Mesenchymal stem cell (in vitro differentiated cells and primary cell): ENCODE measurements at places on chromosomes 5 and 9.

DNA sequence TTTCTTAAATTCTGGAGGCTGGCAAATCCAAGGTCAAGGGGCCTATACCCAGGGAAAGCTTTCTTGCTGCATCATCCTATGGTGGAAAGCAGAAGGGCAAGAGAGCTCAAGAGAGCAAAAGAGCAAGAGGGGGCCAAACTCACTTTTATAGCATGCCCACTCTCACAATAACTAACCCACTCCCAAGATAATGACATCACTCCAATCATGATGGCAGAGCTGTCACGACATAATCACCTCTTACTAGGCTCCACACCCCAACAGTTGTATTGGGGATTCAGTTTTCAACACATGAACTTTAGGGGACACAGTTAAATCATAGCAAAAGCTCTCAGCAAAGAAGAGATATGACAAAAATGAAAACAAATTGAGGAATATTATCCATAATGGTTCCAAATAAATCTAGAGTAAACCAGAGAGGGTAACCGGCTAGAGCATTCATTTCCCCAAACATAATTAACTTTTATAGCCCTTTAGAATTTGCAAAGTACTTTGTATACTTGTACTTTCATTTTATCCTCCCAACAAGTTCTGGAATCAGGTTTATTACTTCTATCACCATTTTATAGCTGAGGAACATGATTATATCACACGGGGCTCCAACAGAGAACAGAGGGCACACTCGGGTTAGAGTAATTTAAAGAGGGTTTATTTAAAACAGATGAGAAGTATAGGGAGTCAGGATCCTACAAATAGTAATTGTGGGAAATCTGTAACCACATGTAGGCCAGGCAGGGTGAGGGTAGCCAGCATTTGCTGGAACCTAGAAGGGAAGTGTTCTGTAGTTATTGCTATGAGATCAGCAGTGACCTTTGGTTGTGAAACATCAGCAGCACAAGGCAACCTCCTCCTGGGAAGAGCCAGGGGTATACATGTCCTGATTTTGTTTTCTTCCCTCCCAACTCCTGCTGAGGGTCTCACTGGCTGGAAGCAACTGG is 7.2 kb upstream of the TARS1 start:
- H3K36me3 ChIP-seq, result no peaks in the 10 kb centered on the region
- DNase-seq, result peak; percentile 28
- H3K27me3 ChIP-seq, result no peaks in the 10 kb centered on the region
- H3K27ac ChIP-seq, result no peak overlapping the region

- peak overlapping the region; percentile 12 for H3K4me3 ChIP-seq
- peak overlapping the region; percentile 72 for H3K27ac ChIP-seq
- peak; percentile 90 for DNase-seq
- peaks cover 6% of the 10 kb centered on the region for H3K4me1 ChIP-seq
- no peaks in the 10 kb centered on the region for H3K36me3 ChIP-seq
- H3K27me3 ChIP-seq, result no peaks in the 10 kb centered on the region
Observed at GRCh38 chr5:169970911-169971765, 9.2 kb downstream of the INSYN2B start.

DNA sequence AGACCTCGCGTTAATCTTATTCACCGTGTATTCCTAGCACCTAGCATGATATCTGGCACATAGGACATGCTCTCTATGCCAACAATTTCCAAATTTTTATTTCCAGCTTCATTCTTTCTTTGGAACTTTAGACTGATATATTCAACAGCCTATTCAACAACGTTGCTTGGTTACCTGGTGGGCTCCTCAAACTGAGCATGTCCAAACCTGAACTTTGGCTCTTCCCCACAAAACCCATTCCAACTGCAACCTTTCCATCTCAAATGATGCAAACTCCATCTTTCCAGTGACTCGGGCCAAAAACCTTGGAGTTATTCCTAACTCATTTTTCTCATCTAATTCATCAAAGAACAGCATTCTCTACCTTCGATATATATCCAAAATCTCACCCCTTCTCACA is 525.2 kb downstream of the AGTPBP1 start:
- no peak overlapping the region for H3K27ac ChIP-seq
- H3K4me3 ChIP-seq, result no peak overlapping the region
- no peaks in the 10 kb centered on the region for H3K36me3 ChIP-seq
- H3K27me3 ChIP-seq, result no peaks in the 10 kb centered on the region
- peaks cover 2% of the 10 kb centered on the region for H3K4me1 ChIP-seq

GRCh38 chr5:14996997-14997396 is 125.4 kb upstream of the ANKH start:
- no peak overlapping the region for H3K27ac ChIP-seq
- no peak for DNase-seq
- H3K4me3 ChIP-seq, result no peak overlapping the region
- no peaks in the 10 kb centered on the region for H3K36me3 ChIP-seq
- no peaks in the 10 kb centered on the region for H3K4me1 ChIP-seq

- no peaks in the 10 kb centered on the region for H3K27me3 ChIP-seq
- no peak overlapping the region for H3K4me3 ChIP-seq
- no peak for DNase-seq
- H3K36me3 ChIP-seq, result no peaks in the 10 kb centered on the region
Observed at GRCh38 chr9:70502690-70503089, 88.2 kb upstream of the KLF9 start.

DNA sequence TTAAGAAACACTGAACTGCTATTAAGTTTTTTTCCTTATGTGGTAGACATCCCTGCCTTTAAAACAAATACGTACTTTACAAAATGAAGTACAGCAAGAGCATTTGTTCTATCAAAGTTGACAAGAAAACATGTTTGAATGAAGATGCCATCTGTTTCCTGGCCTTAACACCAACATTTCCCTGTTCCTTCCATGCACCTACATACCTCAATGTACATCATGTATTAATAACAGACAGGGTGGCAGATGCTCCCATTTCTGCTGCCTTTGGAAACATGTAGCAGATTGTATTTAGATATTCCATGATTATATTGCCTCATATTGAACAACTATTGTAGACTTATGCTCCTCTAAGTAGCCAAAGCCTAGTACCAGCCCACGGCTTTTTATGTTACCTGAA is 104.4 kb downstream of the PJA2 start:
- H3K27ac ChIP-seq, result no peak overlapping the region
- no peak overlapping the region for H3K4me3 ChIP-seq
- no peaks in the 10 kb centered on the region for H3K27me3 ChIP-seq

DNA sequence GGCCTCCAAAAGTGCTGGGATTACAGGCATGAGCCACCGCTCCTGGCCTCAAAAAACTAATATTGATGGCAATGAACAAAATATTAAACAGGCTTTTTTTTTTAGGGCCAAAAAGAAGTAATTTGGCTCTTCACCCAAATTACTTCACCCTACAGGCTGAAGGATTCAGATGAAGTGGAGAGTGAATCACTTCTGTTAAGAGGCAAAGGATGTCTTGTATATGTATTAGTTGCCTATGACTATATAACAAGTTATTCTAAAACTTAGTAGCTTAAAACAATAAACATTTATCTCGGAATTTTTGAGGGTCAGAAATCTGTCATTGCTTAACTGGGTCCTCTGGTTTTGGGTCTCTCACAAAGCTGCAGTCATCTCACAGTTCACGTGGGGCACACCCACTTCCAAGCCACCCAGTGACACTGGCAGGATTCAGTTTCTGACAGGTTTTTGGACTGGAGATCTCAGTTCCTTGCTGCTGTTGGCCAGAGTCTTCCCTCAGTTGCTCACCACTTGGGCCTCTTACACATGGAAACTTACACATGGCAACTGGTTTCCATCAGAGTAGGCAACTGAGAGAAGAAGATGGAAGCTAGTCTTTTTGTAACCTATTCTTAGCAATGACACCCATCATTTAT is 66.7 kb downstream of the IQGAP2 start:
- no peaks in the 10 kb centered on the region for H3K4me1 ChIP-seq
- H3K27ac ChIP-seq, result no peak overlapping the region
- H3K36me3 ChIP-seq, result no peaks in the 10 kb centered on the region

GRCh38 chr5:16568875-16569580 is 47.8 kb downstream of the RETREG1 start:
- no peaks in the 10 kb centered on the region for H3K36me3 ChIP-seq
- H3K27me3 ChIP-seq, result peaks cover 6% of the 10 kb centered on the region
- no peak overlapping the region for H3K27ac ChIP-seq
- no peaks in the 10 kb centered on the region for H3K4me1 ChIP-seq
- DNase-seq, result no peak

- H3K27me3 ChIP-seq, result no peaks in the 10 kb centered on the region
- DNase-seq, result no peak
- H3K36me3 ChIP-seq, result no peaks in the 10 kb centered on the region
- H3K4me1 ChIP-seq, result peaks cover 8% of the 10 kb centered on the region
Observed at GRCh38 chr9:38445154-38446043, 21.1 kb upstream of the IGFBPL1 start.

DNA sequence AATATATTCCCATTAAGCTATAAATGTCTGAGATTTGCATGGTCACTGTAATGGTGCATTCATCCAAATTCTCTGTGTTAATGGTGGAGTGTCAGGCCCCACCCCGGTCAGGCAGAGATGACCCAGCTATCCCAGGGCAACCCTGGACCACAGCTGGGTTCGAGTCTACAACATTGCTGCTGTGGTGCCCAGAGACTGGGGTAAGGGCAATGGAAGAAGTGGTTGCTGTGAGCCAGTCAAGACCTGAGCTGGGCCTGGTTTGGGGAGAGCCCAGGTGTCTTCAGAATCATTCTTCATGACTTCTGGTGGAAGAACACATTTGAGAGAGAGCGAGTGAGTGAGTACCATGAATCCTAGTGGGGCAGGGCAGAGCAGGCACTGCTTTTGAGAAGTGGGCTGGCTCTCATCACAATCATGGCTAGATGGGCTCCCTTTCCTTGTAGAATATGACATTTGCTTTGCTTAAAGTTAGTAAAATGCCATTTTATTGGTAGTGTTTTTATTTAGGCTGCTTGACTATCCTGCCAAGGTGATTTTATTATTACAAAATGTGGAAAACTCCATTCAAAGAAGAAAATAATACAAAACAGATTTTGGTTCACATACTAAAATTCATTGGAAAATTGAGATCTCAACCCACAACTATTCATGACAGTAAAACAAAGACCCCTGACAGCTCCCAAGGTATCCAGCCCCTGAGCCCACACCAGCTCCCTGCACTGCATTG is 125.8 kb upstream of the SLC25A48 start:
- peaks cover under 1% of the 10 kb centered on the region for H3K4me1 ChIP-seq
- H3K36me3 ChIP-seq, result no peaks in the 10 kb centered on the region
- DNase-seq, result no peak
- H3K27ac ChIP-seq, result no peak overlapping the region

DNA sequence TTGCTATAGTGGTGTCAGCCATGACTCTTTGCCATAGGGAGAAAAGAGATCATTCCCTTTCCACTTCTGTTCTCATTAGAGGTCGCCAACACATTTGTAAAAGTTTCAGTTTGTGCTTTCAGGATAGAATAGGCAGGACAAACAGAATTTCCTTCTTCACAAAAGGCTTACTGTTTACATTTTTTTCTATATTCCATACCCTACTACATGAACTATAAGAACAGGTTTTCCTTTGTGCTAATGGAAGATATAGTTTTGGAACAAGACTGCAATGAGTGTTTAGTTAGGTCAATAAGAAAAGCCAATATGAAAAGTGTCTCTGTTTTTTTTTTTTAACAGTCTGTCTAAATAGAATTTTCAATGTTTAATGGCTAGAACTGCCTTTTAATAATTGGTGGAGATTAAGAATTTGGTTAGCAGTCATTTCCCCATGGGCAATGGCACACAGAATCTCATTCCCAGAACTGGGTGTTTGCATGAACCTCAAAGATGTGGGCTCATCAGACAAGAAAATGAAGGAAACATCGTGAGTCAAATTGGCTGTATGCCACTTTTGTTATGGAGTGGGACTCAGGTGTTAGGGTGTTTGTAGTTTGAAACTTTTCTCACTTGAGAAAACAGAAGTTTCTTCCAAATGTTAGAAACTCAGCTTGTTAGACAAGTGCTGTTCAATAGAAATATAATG is 75.2 kb upstream of the PRLR start:
- no peak for DNase-seq
- no peaks in the 10 kb centered on the region for H3K36me3 ChIP-seq

DNA sequence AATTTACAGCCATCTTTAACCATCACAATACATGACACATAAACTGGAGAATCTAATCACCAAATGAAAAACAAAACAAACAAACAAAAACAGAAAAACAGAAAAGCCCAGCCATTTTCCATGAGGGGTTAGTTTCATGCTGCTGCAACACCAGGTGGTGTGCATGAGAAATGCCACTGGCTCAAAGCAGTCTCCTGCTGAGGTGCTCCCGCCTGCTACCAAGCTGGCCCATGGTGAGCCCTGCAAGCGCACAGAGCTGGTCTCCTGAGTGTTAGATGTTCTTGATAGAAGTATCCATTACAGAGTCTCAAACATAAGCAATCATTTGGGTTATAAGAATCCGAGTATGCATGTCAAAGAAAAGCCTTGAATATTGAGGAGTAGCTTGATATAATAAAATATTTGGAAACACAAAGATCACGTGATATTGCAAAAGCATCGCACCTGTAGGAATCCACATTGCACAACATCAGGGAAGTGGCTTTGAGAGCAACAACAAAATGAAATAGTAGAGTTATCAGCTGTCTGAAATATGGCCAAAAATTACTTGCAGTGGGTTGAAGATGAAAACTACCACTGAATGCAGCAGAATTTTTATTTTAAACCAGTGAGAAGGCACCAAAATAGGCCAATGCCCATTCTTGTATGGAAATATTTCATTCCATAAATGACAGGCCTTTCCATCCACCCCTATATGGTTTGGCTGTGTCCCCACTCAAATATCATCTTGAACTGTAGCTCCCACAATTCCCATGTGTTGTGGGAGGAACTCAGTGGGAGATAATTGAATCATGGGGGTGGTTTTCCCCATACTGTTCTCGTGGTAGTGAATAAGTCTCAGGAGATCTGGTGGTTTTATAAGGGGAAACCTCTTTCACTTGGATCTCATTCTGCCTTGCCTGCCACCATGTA is 194.8 kb downstream of the SYK start:
- no peaks in the 10 kb centered on the region for H3K27me3 ChIP-seq
- no peak overlapping the region for H3K27ac ChIP-seq
- no peaks in the 10 kb centered on the region for H3K36me3 ChIP-seq
- no peak overlapping the region for H3K4me3 ChIP-seq
- H3K4me1 ChIP-seq, result peaks cover 2% of the 10 kb centered on the region

GRCh38 chr5:35197351-35197750 is 32.9 kb downstream of the PRLR start:
- no peak overlapping the region for H3K4me3 ChIP-seq
- no peak for DNase-seq
- H3K27ac ChIP-seq, result no peak overlapping the region

- H3K27me3 ChIP-seq, result no peaks in the 10 kb centered on the region
- H3K27ac ChIP-seq, result no peak overlapping the region
- no peaks in the 10 kb centered on the region for H3K36me3 ChIP-seq
- H3K4me3 ChIP-seq, result no peak overlapping the region
- H3K4me1 ChIP-seq, result no peaks in the 10 kb centered on the region
- DNase-seq, result no peak
Observed at GRCh38 chr5:68112658-68113057, 102.9 kb upstream of the PIK3R1 start.

- no peaks in the 10 kb centered on the region for H3K4me1 ChIP-seq
- DNase-seq, result no peak
- H3K27me3 ChIP-seq, result no peaks in the 10 kb centered on the region
- no peak overlapping the region for H3K27ac ChIP-seq
Observed at GRCh38 chr5:25662610-25663009, 1017.8 kb upstream of the CDH10 start.

GRCh38 chr9:127808347-127809001 is 5.8 kb downstream of the FPGS start:
- no peak overlapping the region for H3K4me3 ChIP-seq
- H3K27ac ChIP-seq, result no peak overlapping the region
- H3K27me3 ChIP-seq, result no peaks in the 10 kb centered on the region
- no peak for DNase-seq
- peaks cover 83% of the 10 kb centered on the region for H3K36me3 ChIP-seq

- H3K4me3 ChIP-seq, result no peak overlapping the region
- no peaks in the 10 kb centered on the region for H3K27me3 ChIP-seq
- H3K36me3 ChIP-seq, result peaks cover 40% of the 10 kb centered on the region
- DNase-seq, result no peak
- peaks cover 10% of the 10 kb centered on the region for H3K4me1 ChIP-seq
Observed at GRCh38 chr5:43309637-43310036, 3.6 kb downstream of the HMGCS1 start.
